OCI-LY7 (cell line): ENCODE measurements at places on chromosomes 12 and 14. TPM values are rescaled to one million over a fixed set of nuclear protein-coding genes. Genes with fewer than 3 reads are reported as not detected.

The STON2 gene
- total RNA-seq, result not detected in 2 replicates

The EID3 gene
- total RNA-seq, result 5.1 and 5.5 TPM in 2 replicates

The RD3L gene
- not detected in 2 replicates for total RNA-seq

The NFE2 gene
- not detected in 2 replicates for total RNA-seq

DNA sequence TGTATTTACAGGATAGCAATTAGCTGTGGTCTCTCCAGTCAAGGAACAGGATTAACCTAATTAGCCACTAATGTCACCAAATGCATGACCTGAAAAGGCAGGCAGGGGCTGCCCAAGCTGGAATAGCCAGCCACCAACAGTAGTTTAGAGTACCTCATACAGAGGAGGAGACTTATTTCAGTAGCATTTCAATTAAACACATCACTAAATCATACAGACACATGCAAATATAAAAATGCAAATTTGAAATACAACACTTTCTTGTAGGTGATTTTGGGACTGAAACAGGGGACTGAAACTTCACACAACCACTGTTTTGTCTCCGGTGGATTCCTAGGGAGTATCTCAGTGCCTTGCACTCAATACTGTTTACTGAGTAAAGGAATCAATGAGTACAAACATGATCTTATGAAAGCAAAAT lies 636 bp upstream of the IFNG-AS1 start:
- peak; percentile 53 for DNase-seq

GRCh38 chr12:9779209-9779608 lies 18.5 kb upstream of the CD69 start:
- DNase-seq, result no peak

- peak; percentile 87 for DNase-seq
These were observed 9.8 kb downstream of the CPNE6 start for GRCh38 chr14:24080888-24081738.

DNA sequence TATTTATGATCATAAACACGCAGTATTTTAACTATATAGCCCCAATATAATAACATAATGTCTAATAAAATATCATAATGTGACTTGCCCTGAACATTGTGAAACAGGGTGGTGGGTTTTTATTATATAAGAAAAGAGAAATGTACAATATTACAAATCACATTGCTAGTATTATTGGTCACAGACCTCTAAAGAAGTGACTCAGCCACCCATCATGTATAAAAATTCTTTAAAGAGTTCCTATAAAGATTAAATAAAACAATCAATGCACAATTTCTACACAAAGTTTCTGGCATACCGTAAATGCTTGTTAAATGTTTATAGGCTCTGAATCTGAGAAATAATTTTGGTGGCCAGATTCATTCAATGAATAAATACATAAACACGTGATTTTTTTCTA lies 28.9 kb downstream of the ABCC9 start:
- DNase-seq, result no peak

- no peak for DNase-seq
These were observed 126.6 kb downstream of the SLC6A15 start for GRCh38 chr12:84785951-84786350.

DNA sequence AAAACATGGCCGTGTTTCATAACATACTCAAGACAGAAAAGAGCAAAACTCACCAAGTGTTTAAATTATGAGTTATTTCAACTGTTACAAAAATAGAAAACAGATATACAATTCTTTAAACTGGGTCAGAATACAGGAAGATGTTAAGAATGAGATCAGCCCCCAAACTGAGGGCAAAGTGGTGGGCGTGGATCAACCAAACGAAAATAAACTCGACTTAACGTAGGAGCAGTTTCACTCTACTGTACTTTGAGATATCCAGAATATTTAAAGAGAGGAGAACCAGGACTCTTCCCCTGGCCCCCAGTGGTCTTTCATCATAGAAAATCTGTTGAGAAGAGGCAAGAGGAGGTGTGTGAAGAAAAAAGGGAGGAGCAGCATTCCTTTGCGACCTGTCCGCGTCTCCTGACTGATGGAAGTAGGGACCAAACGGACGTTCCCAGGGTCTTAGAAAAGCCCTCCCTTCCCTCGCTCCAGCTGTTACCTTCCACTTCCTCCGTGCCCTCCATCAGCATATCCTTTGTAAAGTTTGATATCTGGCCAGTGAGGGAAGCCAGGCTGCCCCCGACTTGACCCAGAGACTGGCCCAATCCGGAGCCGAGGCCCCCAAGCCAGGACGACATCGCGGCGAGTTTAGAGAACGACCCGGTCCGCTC lies 668 bp downstream of the TRIP11 start:
- no peak for DNase-seq

- no peak for DNase-seq
These were observed 56.5 kb downstream of the HECTD4 start for GRCh38 chr12:112325622-112326207.

DNA sequence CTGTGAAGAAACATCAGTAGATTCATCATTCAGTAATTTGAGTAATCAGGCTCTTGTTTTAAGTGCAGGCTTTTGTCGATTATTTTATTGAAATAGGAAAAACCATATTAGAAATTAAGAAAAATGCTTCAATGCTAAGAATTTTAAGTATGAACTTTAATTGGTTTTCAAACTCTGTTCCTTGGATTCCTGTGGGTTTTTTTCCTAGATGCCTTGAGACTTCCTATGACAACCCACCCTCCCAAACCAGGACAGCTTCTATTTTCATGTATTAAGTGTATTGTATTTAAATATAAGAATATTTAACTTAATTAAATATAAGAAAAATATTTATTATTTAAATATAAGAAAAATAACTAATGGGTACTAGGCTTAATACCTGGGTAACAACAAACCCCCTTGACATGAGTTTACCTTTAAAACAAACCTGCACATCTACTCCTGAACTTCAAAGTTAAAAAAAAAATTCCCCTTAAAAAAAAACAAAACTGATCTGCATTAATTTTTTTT lies 3.0 kb downstream of the ARHGAP5 start:
- DNase-seq, result no peak

DNA sequence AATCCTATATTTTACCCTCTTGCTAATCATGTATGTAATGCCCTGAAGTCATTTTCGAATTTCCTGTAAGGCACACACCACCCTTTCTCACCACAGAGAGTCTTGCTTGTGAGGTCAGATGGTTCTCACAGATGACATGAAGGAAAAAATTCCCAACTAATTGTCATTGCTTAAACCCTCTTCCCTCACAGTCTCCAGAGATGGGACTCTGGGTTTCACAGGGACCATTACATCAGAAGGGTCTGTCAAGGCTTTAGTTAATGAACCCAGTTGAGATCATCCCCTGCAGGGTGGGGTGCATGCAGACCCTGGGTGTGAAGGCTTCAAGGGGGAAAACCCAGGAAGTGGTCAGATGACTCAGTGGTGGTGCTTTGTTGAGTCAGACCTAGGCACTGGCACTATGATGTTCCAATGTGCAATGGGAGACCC lies 229.6 kb downstream of the BCAT1 start:
- no peak for DNase-seq

DNA sequence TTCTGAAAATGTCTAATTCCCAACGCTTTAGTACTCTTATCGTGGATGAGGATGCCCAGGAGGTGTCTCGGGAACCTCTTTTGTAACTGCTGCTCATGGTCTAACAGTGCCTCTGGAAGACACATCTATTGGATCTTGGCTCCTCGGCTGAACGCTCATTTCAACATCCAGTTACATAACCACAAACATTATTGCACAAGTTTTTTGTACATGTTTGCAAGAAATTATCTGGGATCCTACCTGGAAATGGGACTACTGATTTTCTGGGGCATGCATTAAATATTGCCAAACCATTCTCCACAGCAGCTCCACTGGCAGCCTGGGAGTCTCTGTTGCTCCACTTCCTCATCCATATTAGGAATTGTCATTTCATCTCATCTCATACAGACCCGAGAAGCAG lies 117.5 kb upstream of the EVL start:
- no peak for DNase-seq
